ENCODE measurements at places on chromosomes 3 and 15.

- DNase-seq, result no peak
Measured at GRCh38 chr3:17724948-17725347, 17.5 kb downstream of the TBC1D5 start.

- no peak for DNase-seq
Measured at GRCh38 chr15:65767895-65768294, 24.2 kb downstream of the DENND4A start.

DNA sequence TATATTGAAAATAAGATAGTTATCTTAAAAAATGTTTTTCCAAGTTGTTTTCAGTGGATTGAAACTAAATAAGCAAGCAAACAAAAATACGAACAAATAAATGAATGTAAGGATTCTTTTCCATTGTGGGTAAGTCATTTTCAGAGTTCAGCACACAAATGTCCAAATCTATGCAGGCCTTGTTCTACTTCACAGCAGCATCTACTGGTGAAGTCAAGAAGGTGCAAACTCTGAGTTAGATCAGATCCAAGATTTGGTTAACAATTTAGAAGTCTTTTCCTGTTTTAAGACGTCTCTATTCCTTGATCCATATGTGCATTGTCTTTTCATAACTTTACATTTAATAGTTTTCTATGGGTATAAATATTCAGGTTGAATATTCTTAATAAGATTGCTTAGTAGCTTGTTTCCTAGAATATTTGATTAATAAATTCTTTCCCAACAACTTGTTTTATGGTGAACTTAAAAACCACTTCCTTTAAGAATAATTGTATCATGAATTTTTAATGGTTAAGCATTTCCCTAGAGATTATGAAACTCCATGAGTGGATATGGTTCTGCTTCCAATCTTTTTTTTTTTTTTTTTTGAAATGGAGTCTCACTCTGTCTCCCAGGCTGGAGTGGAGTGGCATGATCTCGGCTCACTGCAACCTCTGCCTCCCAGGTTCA, 10.5 kb downstream of the PTX3 start:
- no peak for DNase-seq

- DNase-seq, result no peak
Measured at GRCh38 chr3:37787153-37787867, 74.4 kb upstream of the CTDSPL start.

DNA sequence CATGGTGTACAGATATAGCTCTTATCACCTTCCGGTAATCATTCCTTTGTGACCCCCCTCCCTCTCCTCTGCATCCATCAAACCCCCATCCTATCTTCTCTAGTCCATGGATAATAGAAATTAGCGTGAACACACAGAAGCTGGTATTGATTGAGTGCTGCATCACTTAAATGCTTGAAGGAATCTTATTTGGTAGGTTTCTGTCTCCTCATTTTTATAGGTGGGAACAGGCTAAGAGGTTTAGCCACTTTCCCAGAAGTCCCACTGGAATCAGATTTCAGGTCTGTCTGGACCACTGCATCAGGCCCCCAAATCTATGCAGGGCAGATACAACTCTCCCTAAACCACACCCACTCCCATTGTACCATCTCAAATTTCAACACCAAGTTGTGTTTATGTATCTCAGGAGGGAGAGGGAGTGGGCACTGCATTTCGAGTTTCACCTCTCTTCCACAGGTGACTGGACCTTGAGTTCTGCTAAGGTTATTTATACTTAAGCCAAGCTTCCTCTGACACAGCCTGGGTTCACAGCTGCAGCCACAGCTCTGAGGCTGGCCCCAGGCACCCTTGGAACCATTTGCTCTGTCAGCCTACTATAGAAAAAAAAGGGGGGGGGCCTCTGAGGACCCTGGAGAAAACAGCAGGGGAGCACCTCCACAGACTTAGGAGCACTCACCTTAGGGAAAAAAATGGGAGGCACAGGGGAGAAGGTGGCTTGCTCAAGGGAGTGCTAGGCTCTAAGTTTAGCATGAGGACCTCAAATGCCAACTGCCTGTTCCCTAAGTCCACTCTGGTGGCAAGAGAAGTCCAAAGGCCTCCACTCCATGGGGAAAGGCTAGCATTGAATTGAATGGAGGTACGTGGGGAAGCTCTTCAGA, 2.1 kb upstream of the NMB start:
- no peak for DNase-seq

DNA sequence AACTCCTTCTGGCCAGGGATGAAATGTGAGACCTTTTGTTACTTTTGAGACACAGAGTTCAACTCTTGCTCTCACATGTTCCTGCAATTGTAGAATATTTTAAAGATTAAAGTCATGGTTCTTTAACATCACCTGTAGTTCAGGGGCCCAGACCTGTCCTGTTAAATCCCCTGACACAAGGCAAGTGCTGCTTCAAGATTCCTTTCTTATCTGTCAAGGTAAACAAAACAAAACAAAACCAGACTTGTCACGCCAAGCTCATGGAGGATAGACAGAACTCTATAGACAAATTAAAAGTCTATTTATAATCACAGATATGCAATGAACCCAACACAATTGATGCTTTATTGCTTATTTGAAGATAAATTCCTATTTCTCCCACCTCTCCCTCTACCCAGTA, 48.6 kb upstream of the NEDD4 start:
- DNase-seq, result no peak

DNA sequence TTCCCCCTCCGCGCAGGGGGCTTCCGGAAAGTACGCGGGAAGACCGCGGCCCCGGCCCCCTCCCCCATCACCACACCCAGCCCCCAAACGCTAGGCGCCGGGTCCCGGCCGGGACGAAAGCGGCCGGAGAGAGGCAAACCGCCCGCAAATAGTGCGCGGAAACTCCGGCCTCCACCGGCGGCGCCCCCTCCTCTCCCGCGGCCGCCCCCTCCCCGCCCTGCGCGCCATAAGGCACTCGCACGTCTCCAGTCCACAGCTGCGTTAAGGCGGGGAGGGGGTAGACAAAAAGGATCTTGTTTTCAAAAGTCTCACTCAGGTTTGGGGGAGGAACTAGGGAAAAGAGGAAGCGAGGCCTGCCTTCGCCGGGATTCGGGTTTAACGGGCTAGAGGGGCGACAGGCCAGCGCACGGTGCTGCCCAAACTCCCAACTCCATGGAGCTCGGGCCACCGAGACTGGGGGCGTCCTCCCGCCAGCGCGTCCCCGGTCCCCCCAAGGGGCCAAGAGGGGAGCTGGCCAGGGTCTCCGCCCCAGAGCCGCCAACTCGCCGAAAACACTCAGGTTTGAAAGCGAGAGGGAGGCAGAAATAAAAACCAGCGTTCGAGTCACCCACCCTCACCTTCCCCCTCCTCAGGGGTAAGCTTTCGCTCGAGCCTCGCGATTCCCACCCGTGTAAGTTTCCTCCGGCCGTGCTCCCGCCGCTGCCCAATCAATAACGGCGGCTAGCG, 1.8 kb downstream of the ANP32A start:
- no peak for DNase-seq

DNA sequence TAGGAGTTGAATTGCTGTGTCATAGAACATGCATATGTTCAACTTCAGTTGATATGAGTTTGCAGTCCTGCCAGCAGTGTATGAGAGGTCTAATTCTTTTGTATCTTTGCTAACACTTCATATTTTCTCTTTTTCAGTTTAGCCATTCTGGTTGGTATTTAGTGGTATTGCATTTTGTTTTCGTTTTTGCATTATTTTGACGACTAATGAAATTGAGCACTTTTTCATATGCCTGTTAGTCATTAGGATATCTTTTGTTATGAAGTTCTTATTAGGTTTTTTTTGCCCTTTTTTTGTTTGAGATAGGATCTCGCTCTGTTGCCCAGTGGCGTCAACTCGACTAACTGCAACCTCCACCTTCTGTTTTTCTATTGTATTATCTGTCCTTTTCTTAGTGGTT, 9.2 kb downstream of the TRIP4 start:
- no peak for DNase-seq

GRCh38 chr3:62214850-62215249, 158.5 kb downstream of the FEZF2 start:
- no peak for DNase-seq

GRCh38 chr15:23912191-23912590, 225.1 kb upstream of the NDN start:
- no peak for DNase-seq

DNA sequence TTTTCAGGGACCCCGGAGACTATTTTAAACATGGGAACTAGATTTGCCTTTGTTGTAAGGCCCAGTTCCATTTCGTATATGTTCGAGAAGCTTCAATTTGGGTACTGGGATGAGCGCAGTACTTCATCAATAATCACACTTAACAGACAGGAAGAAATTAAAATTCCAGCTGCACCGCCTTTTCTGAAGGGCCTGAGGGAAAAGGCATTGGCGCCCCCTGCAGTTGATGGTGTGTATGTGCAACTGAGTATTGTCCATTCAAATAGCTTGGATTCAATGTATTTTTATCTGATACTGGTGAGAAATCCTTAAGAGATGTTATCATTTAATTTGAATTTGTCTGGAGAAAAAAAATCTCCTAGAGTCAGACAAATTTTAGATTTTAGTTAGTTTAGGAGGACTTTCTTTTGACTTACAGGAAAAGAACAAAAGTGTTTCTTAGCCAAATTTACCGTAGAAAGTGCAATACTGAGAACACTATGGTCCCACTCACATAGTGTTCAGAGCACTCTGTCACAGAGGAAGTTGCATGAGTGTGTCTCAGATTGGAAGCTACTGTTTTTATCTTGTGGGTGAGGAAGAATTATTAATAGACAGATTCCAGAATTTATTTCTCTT, 5.4 kb upstream of the ALDH1A2 start:
- DNase-seq, result peak; percentile 11

DNA sequence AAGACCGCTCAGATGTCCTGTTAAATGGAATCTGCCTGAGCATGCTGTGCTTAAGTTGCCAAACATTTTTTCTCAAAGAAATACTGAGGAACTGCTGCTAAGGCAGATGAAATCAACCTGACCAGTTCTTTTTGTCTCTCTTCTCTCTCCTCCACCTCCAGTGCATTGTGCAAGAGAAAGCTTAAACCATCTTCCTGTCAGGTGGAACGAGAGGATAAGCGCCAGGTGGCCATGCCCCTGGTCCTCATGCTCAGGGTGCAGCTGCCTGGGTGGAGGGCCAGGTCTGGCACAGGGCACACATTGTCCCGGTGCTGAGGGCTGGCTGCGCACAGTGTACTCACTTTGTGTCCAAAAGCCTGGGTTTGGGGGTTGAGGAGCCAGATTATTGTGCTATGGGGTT, 176.2 kb upstream of the TP63 start:
- DNase-seq, result no peak

GRCh38 chr15:70275461-70276138, 177.9 kb upstream of the TLE3 start:
- no peak for DNase-seq

Data from stimulated activated CD8-positive, alpha-beta memory T cell treated with anti-CD3 and anti-CD28 coated beads, Interleukin-4, amount 100 ng/mL, for 24 hours (primary cell).